Right lung (tissue), 10 donors: ENCODE measurements at places on chromosomes 4 and X. TPM values are rescaled to one million over a fixed set of nuclear protein-coding genes. Genes with fewer than 3 reads are reported as not detected.
A peak's percentile ranks its signal among the peaks of the same experiment; 100 is the strongest.

CSAG2 gene
- polyA plus RNA-seq = not detected

TRMT44 gene
- 17.0 TPM for polyA plus RNA-seq

PCDH19 gene
- 2.7 TPM for polyA plus RNA-seq

TMEM47 gene
- 43.2 TPM for polyA plus RNA-seq

CFAP99 gene
- polyA plus RNA-seq = 2.0 TPM

MXRA5 gene
- polyA plus RNA-seq = 1.4 TPM

RASL11B gene
- polyA plus RNA-seq = 29.0 TPM

COX7B2 gene
- polyA plus RNA-seq = not detected

G6PD gene
- polyA plus RNA-seq = 30.3 TPM

COX18 gene
- polyA plus RNA-seq = 15.8 TPM

BEX1 gene
- polyA plus RNA-seq = 14.8 TPM

PASD1 gene
- 0.09 TPM for polyA plus RNA-seq

TMEM144 gene
- 5.4 TPM for polyA plus RNA-seq

SSX2 gene
- polyA plus RNA-seq = not detected

MND1 gene
- polyA plus RNA-seq = 6.8 TPM

LNX1 gene
- 3.7 TPM for polyA plus RNA-seq

STOX2 gene
- polyA plus RNA-seq = 11.8 TPM

DNA sequence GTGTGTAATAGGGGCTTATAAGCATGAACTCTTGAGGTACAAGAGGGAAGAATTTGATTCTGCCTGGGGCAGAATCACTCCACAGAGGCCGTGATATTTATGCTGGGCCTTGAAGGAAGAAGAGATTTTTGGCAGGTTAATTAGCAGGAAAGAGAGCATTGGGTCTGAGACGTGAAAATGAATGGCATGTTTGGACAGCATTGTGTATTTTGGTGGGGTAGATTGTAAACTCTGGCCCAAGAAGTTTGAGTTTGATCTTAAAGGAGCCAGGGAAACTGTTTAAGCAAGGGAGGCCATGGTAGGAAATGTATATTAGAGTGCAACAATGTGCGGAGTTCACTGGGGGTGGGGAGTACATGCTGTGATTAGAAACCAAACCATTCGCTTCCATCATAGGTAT, 62.4 kb downstream of the NPNT start:
- DNase-seq = no peak

- DNase-seq = no peak
Measured at GRCh38 chr4:34250562-34250961, 1993.8 kb downstream of the ARAP2 start.

GRCh38 chr4:92994727-92995126, 691.0 kb downstream of the GRID2 start:
- no peak for DNase-seq

- peak; percentile 93 for DNase-seq
Measured at GRCh38 chr4:24024605-24025004, 134.8 kb upstream of the PPARGC1A start.

- no peak for DNase-seq
Measured at GRCh38 chr4:94216394-94216793, 8.7 kb downstream of the SMARCAD1 start.

GRCh38 chr4:124953486-124953885, 241.0 kb upstream of the ANKRD50 start:
- no peak for DNase-seq

DNA sequence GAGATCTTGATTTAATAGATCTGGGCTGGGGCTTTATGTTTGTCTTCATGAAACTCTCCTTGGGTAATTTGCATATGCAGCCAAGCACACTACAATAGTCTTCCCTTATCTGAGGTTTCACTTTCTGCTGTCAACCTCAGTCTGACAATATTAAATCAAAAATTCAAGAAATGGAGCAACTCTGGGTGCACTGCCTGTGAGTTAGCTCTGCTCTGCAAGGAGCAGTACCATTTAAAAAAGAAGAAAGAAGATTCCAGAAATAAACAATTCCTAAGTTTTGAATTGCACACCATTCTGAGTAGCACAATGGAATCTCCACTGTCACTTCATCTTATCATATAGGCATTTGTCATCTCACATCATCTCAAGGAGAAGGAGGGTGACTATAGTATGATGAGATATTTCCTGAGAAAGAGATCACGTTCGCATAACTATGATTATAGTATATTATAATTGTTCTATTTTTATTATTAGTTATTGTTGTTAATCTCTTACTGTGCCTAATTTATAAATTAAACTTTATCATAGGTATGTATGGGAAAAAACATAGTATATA, 9.4 kb downstream of the FNIP2 start:
- no peak for DNase-seq

DNA sequence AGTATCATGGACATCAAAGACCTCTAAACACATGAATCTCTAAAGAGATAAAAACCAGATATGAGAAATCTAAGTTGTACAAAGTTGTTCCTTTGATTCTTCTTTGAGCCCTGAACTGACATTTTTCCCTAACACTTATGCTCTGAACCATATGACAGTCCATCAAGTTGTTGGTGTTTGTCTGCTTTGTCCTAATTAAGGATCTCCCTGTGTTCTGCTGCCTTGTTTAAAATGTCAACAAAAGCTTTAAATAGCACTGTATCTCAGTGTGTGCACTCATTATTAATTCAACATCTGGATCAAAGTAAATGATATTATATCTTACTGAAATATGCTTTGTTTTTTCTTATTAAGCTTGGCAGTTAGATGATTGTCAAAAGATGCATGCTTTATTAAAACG, 321.8 kb downstream of the MAPK10 start:
- DNase-seq = no peak

DNA sequence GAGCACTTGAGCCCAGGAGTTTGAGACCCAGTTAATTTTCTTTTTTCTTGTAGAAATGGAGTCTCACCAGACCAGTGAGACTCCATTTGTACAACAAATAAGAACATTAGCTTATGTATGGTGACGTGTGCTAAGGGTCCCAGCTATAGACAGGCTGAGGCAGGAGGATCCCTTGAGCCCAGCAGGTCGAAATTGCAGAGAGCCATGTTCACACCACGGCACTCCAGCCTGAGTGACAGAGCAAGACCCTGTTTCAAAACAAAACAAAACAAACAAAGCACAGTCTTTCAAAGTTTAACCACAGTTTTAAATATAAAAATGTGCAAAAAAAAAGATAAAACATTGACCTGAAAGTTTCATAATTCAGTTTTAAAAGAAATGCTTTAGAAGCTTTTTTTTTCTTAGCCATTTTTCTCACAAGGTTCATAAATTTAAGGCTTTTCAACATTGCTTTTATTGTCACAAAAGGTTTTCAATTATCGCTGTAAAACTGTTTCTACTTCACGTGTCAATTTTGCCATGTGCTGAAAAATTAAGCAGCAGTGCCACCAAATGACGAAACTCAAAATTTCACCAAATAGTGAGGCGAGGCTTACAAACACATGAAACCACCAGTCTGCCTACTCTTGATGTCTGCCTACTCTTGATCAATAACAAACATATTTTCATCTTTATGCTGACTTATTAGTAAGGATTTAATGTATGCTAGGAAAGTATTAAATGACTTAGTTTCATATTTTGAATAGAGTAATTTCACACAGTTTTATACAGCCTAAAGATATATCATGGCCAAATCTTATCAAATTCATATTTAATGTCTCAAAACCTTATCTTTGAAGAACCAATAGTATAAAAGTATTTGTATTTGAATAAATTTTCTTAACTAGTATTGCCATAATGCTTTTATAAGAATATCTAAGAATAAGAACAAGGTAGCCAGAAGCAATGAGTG, 126.3 kb downstream of the NEK1 start:
- peak; percentile 54 for DNase-seq

- peak; percentile 47 for DNase-seq
Measured at GRCh38 chr4:73620115-73620792, at the start of gene RASSF6. Gene RASSF6, minus strand, starts transcription at chr4:73620436. Its CDS starts 8,641 bp downstream, at chr4:73611795.

GRCh38 chr4:86587381-86588140, 6.6 kb upstream of the PTPN13 start:
- DNase-seq = no peak

GRCh38 chr4:47530801-47531200, 45.7 kb downstream of the ATP10D start:
- DNase-seq = no peak

DNA sequence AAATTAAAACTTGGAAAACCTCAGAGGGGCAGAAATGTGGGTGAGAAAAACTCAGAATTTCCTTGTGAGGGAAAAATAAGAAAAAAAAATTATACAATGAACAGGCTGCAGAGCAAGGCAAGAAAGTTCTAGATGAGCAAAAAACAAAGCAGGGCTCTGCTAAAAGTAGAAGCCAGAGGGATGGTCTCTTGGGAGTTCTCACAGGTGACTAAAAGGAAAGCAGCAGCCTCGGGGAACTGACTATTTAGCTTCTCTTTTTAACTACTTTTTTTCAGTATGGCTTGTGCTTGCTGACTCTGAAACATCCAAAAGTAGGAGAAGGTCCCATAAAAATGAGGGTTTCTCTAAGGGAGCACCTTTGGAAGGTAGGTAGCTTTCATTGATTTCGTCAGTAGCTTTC, 36.4 kb downstream of the PCDH19 start:
- no peak for DNase-seq

GRCh38 chr4:52968241-52968640, 106.1 kb downstream of the RASL11B start:
- DNase-seq = no peak

DNA sequence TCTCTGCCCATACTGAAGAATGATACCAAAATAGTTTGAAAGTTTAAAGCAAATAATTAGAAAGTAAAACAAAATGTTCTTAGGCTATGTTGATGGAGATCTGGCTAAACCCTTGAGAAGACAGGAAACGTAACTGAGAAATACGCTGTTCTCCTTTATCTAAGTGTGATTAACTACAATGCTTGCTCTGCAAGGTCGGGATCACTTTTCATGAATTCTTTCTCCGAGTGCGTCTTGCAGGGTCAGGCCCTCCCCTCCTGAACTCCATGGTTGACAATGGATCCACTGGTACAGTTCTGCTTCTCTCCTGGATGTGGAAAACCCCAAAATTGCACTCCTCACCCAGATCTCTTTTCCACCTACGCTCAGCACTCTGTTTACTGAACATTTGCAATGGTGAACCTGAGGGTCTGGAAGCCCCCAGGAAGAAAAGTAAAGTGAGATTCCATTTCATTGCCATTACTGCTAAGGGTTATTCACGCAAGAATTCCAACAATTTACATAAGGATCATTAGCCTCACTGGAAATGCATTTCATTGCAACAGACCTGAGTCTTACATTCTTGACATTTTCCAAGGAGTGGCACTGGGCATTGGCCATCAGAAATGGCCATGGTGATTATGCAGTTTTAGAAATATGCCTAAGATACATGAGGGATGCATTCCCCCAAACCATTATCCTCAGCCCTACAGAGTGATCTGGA, 24.6 kb upstream of the WWC2 start:
- no peak for DNase-seq

DNA sequence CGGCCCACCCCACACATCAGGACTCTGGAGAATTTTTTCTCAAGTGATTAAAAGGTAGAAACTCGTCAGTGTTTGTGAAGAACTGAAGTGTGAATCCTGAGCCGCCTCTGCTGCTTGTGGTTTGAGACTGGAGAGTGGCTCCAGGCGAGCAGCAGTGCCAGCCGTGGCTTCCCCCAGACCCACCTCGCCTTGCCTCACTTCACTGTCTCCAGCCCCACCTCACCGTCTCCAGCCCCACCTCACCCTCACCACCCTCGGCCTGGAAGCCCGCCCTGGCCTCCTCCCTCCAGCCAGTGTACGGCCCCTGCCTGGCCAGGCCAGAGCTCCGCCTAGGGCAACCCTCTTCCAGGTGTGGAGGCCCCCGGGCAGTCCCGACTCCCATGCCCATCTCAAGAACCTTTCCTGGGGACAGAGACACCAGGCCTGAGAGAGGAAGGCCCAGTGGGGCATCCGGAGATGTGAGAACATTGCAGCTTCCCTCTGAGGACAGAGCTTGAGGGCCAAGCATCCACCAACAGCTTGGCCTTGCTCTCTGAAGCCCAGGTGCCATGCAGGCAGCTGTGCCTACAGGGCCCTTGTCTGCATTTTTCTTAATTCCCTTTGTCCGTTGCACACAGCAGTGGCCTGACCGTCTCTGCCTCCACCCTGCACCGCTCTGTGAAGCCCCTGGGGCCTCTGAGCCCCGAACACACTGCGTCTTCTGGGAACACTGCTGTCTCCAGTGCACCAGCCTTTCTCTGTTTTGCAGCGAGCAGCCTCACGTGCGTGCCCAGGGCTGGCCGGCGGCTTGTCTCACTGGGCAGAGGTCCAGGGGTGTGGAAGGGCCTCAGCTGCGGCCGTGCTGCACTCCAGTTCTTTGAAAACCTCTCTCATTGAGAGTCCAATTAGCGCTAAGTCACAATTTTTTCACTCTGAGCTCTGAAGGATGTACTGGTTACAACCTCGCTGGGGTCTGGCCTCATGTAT, 13.8 kb downstream of the SH3BP2 start:
- peak; percentile 71 for DNase-seq

- DNase-seq = no peak
Measured at GRCh38 chr4:2962614-2963174, 512 bp downstream of the NOP14 start.

GRCh38 chr4:146577111-146577510, 55.4 kb upstream of the SLC10A7 start:
- no peak for DNase-seq

DNA sequence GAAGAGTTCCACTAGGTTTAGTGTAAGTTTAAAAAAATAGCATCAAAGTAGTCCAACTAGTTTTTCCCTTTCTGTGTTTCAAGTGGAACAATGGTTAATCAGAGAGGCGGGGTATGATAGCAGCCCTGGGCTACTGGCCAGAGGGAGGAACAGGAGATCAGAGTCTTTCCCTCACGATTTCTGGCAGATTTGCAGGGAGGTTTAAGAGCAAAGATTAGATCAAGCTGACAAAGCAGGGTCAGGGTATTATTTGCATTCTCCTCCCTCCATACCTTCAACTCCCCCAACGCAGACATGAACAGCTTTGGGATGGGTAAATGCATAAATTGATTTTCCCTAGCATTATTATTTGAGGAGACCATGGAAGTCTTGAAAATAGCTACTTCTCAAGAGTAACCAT, 277.6 kb upstream of the DIAPH2 start:
- no peak for DNase-seq

DNA sequence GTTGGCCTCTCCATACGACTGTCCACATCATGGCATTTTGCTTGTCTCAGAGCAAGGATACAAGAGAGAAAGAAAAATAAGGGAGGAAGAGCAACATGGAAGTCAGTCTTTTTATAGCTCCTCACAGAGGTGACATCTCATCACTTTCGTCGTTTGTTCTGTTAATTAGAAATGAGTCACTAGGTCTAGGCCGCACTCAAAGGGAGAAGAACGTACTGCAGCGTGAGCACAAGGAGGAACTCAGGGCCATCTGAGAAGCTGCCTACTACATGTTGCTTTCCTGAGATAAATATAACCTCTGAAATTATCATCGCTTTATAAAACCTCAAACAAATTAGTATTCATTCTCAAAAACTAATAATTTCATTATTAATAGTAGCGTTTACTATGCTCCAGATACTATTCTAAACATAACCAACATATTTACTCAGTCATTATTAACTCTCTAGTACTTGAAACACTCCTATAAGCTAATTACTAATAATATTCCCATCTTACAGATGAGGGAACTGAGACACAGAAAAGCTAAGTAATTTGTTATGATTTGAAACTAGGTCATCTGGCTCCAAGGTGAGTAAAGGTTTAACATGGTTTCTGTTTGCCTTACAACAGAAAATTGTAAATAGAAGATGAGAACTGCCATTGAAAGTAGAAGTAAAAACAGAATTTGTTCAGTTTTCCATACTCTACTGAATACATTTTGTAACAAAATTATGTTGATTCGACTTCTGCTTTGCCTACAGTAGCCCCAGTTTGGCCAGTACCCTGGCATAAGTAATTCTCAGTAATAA, 213.2 kb upstream of the UGT8 start:
- no peak for DNase-seq
